DMS 273 treated with DMSO at 0.1 percent for 48 hours (cell line): ENCODE measurements at places on chromosomes 7 and 10.

DNA sequence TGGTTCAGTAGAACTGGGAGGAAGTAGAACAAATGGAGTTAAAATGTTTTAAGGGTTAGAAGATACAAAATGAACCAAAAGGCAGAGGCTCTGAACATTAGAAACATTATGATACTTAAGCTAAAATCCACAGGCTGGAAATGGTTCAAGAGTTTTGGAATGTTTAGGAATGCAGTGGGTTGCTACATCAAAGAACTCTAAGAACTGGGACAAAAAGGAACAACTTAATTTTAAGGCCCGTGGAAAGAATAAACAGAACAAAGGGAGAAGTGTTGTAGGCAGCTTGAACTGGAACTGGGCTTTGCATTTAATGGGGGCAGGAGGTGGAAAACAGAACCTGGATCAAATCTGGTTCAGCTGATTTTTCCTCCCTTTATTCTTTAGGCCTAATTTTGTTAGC is 3.5 kb upstream of the C7orf25 start:
- no peak for DNase-seq

DNA sequence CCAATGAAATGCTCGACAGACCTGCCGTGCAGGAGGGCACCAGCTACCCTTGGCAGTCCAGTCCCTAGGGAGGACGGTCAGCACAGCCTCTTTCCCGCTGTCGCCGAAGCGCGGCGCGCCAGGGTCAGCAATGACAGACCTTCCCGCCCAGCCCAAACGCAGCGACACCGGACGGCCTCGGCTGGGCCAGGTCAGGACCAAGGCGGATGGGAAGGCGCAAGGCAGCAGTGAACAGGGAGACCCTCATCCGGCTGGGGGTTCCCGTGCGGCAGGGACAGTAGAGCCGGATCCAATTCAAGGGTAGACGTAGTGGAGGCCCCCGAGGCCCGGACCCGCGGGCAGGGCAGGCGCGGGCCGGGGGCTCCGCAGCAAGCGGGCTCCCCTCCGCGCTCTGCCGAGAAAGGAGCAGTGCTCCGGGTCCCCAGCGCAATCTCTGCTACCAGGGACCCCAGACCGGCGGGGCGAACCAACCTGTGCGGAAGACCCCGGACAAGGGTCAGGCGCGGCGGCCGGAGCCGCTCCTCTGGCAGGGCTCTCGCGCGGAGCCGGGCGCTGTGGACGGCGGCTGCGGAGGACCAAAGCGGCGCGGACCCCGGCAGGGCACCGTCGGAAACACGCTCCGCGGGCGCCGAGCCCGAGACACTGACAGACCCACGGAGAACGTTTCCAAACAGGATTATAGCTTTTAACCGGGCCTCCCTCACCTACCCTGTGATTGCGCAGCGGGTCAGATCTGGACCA is at the start of gene SEC31B:
SEC31B (minus strand) TSS at position 551 of the 741 bp plus-strand sequence. CDS start 2,909 bp downstream, outside the sequence.
- no peak for DNase-seq

- no peak for DNase-seq
Measured at GRCh38 chr10:78768041-78768835, 300.5 kb upstream of the ZMIZ1 start.

DNA sequence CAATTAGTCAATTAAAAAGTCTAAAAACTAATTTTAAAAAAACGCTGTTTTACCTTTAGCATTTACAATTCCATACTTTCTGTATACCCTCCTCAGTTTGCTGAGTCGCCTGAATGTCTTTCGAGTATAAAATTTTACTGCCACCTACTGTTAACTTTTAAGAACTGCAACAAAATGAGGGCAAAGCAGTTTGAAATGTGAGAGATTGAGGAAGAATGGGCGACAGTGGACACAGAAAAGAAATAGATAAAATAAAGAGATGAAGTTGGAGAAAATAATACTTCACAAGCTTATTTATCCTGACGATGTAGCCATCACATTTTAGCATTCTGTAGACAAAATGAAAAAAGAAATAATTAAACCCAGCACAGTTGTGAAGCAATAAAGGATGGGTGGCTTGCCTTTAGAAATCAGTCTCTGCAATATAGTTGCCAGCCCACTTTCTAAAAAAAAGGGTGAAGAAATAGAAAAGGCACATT is 110.8 kb upstream of the PTN start:
- no peak for DNase-seq

GRCh38 chr7:55020466-55020871 is 1.7 kb downstream of the EGFR start:
- DNase-seq, result no peak

- DNase-seq, result no peak
Measured at GRCh38 chr10:22853906-22854447, 73.9 kb upstream of the ARMC3 start.
